ENCODE measurements at places on chromosomes 2 and 18.

GRCh38 chr2:161243312-161243711 is 64.9 kb upstream of the PSMD14 start:
- DNase-seq = no peak

DNA sequence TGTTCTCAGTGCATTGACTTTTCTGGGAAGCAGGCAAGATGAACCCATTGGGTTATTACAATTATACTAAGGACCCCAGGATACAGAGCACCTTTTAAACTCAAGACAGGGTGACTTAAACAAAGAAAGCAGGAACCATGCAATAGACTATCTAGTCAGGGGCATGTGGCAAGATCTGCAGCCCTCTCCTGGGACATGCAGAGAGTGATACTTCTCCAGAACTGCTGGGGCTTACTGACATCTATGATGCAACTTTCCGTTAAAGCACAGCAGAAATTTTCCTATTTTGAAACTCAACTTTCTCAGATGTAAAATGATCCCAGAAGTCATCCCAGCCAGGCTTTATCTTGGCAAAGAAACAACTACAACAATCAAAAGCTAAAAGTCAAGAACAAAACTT is 162.2 kb upstream of the HNMT start:
- DNase-seq = no peak

DNA sequence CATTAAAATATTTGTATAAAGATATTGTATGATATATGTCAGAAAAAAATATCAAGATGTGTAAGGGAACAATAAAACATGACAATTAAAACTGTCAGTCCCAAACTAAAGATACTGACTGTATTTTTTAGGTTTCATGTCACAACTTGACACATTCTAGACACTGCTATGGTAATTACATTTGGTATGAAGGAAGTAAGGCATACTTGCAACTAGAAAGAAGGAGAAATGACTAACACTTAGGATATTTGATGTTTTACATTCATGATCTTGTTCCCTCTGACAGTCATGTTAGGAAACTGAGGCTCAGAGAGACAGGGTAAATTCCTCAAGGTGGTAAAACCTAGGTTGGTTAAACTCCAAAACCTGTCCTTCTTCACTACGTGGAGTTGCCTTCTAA is 68.3 kb downstream of the TMEFF2 start:
- no peak for DNase-seq

GRCh38 chr18:10247021-10247741 is 207.3 kb upstream of the APCDD1 start:
- no peak for DNase-seq

DNA sequence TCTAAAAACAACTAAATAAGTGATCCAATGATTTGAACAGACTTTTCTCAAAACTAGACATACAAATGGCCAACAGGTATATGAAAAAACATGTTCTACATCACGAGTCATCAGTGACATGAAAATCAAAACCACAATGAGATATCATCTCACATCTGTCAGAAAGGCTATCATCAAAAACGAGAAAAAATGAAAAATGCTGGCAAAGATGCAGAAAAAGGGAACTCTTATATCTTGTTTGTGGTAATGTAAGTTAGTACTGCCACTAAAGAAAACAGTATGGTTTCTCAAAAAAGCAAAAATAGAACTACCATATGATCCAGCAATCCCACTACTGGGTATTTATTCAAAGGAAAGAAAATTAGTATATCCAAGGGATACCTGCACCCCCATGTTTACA is 255.3 kb upstream of the FBXO11 start:
- no peak for DNase-seq

GRCh38 chr2:168369031-168369430 is 87.0 kb upstream of the CERS6 start:
- no peak for DNase-seq

DNA sequence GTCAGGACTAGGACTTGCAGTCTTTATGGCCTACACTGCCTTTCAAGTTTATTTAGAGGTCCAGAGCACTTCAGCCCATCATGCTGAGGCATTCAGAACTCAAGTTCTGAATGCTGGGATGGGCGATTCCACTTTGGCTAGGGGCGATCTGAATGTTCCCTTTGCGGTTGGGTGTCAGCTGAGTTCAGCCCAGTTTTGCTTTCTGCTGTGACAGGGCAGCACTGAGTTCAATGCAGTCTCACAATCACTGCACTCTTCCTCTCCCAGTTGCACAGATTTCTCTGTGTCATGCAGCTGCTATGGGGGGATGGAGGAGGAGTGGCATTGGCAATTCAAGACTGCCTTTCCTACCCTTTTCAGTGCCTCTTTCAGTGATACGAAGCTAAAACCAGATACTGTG is 1232.0 kb upstream of the FAM98A start:
- no peak for DNase-seq
